ENCODE measurements at places on chromosomes 1 and 21.

GRCh38 chr21:37642493-37642892 is 273.8 kb downstream of the KCNJ6 start:
- DNase-seq: no peak

DNA sequence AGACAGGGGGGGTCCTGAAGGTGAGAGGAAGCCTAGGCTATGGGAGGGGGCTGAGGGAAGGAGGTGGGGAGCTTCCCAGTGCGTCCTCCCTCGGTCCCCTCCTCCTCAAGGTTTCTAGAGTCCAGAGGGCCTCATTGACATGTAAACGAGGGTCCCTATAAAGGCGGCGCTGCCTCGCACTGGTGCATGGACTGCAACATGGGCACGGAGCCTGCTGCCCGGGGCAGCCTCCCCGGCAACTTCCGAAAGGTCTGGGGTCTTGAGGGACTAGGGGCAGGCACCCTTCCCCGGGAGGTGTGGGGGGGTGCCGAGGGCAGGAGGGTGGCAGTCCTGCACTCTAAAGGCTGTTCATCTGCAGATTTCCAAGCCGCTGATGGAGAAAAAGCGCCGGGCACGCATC is at the start of gene HES3:
HES3 (plus strand) TSS at position 187 of the 400 bp plus-strand sequence; CDS start at position 374, 187 bp downstream.
- DNase-seq: no peak

DNA sequence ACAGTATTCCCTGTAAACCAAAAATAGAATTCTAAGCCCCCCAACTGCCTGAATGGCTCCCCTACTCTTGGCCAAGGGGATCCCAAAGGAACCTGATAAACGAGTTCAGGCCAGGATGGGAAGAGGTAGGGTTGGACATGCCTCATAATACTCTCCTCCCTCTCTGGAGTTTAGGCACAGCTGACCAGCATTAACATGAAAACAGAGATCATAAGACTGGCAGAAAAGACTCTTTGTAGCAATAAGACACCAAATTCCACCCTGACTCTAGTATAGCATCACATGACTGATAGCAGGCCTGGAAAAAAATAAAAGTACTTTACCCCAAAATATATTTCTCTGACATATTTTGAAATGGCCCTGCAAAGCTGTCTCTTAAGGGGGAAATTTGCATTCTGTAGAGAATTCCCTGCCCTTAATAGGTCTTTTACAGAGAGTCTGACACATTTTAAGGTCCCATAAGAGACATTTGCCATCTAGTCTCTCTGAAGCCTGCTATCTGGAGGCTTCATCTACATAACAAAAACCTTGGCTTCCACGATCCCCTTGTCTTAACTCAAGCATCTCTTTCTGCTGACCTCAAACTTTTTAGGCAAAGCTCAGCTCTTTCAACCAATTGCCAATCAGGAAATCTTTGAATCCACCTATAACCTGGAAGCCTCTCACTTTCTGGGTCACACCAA is 55.9 kb downstream of the SIK1 start:
- no peak for DNase-seq

DNA sequence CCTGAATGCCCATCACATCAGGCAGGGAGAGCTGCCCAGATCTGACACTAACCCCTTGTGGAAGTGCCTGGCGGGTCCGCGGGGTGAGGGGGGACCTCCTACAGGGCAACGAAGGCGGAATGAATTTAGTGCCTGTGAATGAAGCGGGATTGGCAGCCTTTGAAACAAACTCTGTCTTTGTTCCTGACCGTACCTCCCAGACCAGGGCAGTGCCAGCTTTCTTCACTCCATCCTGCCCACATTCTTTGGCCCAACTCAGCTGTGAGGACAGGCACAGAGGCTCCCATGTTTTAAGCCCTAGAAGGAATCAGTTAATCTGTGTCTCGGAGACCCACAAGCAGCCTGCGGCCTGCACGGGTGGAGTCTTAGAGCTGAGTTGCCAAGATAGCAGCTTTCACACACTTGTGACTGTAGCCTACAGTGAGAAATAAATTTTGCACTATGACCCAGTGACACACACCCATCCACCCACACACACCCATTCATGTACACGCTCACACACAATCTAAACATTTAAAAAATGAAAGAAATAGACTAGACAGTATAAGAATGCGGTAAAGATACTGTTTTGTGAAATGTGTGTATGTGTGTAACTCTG is 60.1 kb upstream of the USP24 start:
- peak; percentile 30 for DNase-seq

GRCh38 chr1:155006601-155007101 is 4.0 kb downstream of the ZBTB7B start:
- no peak for DNase-seq

DNA sequence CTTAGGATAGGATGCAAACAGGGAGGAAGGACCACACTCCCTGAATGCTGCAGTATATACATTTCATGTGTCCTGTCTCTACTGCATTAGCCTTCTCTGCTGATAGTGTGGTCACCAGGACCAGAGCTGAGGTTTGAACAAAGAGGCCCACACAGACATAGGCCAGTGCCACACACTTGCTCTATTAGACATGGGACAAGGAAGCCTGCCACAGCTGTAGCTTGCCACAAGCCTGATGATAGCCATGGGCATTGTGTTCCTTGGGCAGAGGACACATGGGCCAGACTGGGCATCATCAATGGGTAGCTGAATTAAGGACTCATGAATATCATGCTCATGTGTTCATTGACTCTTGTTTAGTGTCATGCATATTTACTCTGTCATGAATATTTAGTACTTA is 10.4 kb downstream of the CAMSAP2 start:
- DNase-seq: peak; percentile 39

DNA sequence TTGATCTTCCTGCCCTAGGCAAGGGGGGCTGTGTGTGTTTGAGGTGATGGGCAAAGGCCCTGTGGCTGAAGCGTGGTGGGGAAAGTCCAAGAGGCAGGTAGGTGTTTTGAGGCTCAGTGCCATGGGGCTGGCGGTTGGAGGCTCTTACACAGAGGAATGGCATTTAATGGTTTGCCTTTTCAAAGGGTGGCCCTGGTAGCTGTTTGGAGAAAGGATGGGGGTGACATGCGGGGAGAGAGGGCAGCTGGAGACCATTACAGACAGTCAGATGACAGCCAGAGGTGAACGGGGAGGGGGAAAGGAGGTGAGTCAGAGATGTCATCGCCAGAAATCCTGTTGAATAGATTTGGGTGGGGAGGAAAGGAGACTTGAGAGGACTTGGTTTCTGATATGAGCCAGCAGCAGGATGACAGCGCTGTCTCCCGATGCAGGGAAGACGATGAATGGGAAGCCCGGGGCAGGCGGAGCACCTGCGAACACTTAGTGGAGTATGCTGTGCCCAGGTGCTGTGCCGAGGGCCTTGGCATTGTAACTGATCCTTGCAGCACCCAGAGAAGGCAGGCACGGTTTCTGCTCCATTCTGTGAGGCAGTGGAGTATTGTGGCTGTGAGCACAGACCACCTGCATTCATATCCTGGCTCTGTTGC is 56.3 kb downstream of the MAN1C1 start:
- no peak for DNase-seq

GRCh38 chr1:85976516-85977205 is 179.9 kb downstream of the COL24A1 start:
- no peak for DNase-seq

DNA sequence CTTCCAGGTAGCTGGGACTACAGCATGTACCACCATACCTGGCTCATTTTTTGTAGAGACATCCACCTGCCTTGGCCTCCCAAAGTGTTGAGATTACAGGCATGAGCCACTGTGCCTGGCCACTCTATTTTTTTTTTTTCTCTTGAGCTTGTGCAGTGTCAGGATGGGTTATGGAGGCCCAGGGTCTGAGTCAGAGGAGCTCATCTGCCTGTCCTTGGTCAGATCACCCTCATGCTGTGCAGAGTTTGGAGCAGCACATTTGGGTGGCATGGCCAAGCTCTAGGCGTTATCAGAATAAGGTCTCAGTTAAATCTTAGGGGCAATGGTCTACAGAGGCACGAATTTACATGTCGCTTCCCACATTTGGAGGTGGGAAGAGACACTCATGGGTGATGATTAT is 16.9 kb downstream of the METTL13 start:
- no peak for DNase-seq

GRCh38 chr1:248790456-248790855 is 34.9 kb upstream of the LYPD8 start:
- DNase-seq: no peak

- DNase-seq: no peak
Observed at GRCh38 chr1:168628807-168629206, 52.4 kb downstream of the XCL1 start.

DNA sequence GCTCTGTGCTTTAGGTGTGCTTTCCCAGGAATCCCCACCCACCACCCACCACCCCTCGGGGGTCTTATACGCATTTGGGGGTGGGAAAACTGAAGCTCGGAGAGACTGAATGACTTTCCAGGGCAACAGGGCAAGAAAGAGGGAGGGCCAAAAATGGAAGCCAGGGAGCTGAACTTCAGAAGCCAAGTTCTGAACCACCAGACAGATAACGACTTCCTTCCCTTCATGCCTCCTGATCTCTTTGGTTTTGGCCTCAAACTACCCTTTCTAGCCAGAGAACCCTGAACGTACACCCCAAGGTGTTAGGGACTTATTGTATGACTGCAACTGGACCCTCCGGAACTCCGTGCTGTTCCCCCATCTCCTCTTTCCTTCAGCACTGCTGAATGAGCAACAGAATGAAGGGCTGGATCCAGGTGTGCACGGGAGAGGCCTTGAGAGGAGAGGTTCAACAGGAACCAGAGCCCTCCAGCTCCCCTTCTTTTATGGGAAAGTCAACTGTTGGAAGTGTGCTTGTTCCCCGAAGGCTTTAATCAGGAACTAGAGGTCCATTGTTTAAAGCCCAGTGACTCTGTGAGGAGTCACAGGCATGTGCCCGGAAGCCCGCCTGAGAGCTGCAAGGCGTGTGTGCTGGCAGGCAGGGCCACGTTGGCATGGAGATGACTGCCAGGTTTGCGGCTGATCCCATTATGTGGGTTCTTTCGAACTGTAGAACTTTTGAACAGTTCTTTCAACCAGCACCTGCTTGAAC is 3.1 kb downstream of the BACE2 start:
- no peak for DNase-seq

DNA sequence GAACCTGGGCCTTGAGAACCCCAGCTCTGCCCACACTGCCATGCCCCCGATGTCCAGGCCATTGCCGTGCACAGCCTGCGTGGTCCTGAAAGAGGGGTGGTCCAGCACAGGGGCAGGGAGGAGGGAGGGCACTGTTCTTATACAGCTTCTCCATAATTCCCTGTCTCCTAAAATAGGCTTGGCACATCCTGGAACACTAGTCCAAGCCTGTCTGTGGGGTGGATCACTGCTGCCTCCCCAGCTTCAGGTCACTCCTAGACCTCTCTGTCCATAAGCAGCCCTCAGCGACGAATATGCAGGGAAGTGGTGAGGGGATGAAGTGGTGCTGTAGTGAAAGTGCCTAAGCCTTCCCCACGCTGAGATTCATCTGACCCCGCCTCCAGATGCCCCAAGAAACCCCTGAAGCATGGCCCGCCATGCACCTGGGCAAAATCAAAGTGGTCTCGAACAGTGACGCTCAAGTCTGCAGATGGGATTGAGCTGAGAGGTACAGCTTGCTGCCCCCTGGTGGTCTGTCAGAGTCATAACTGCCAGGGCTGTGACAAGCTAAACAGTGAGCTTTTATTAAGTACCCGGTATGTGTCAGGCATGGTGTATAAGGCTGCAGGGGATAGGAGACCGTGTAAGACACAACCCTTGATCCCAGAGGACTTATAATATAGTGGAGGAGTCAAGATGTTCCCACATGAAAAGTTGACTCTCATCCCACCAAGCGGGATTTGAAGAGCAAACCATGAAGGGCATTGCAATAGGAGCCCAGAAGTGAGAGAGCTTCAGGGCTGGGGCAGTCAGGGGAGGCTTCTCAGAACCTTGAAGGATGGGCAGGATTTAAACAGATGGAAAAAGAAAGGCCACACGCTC is 66.6 kb downstream of the FAM163A start:
- peak; percentile 34 for DNase-seq

DNA sequence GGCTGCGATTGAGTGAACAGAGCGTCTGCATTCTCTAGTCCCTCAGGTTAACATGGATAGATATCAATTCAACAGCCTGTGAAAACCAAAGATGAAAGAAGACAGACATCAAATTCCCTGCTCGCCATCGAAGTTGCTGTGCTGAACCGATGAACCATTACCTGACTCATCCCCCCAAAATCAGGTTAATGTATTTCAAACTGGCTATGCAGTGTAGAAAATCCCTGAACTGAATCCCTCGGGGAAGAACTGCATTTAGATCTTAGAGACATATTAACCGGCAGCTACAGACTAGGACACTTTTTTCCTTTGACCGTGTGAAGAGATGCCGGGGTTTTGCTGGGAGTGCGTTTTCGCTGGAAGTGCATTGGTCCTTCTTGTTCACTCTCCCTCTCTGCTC is 213.2 kb upstream of the KIAA0040 start:
- no peak for DNase-seq

DNA sequence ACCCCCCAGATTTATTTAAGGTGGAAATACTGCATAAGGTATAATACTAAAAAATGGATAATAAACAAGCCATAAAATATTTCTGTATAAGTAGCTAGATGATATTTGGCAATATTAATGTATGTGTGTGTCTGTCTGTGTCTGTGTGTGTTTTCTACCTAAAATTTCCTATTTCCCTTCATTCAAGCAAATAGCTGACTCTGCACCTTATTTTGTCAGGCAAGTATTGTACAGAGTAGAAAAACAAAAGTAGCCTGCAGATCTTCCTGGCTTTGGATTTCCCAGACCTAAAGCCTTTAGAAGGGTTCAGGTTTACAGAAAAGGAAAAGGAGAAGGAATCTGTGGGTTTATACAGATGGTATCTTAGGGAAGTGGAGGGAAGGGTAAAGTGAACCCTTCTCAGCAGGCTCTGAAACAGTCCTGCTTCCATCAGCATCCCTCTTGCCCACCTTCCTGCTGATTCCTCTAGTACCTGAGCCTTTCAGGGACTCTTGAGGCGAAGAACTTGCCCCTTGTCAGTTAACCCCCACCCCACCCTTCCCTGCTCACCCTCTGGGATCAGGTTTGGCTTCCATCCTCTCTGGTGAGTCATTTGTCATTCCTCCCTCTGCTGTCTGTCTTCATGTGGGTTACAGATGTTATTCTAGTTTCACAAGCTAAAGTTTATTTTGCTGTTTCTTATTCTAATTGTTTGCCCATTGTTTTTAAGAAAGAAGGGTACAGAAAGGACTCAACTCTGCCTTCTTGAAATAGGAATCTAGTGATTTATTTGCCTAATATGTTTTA is 21.7 kb upstream of the RGS16 start:
- no peak for DNase-seq

Data from hippocampal formation (tissue), 2 donors.